Stimulated activated CD4-positive, alpha-beta T cell treated with anti-CD3 and anti-CD28 coated beads, Interleukin-1b, Interleukin-23, amount 100 ng/mL, for 24 hours (primary cell): ENCODE measurements at places on chromosomes 3 and 15.

DNA sequence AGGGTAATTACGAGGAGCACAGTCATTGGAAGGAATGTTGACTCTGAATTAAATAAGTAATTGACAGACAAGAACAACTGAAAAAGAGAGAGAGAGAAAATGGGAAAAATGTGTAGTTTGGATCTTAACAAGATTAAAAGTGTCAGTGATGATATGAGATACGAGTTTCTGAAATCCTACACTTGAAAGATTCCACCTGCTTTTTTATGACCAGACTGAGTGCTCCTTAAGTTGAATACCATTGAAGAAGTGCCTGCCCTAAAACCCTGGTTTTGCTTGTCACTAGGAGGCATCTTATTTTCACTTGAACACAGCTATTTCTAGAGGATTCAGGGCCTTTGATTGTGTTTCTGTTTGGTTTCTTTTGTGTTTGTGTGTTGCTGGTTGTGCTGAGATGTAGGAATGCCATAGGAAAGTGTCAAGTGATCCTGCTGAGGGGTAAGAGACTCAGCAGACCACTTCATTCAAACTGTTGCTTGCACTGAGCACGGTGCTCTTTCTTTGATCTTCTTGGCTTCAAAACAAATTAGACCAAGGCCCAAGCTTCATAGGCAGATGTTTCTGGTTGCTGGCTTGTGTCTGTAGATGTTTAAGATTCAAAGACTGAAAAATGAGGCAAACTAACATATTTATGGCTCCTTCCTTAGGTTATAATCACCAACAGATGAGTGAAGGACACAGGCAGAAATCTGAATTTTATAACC, 17.2 kb upstream of the ABHD10 start:
- no peak for DNase-seq

DNA sequence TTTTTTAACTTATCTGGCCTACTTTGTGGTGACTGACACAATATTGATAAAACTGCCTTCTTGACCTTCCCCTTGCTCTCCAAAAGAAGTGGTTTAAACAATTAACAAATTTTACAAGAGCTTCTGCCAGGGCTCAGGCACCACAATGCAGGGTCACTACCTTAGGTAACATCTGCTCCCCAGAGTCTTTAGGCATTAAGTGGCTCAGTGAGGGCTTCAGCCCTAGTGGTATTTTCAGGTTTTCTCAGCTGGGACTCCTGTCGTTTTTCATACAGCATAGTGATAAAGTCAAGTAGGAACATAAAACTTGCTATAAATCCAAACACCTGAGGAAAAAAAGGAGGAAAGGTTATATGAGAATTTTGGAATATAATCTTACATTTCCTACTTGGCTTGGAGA, 18.9 kb downstream of the CMTM6 start:
- no peak for DNase-seq

DNA sequence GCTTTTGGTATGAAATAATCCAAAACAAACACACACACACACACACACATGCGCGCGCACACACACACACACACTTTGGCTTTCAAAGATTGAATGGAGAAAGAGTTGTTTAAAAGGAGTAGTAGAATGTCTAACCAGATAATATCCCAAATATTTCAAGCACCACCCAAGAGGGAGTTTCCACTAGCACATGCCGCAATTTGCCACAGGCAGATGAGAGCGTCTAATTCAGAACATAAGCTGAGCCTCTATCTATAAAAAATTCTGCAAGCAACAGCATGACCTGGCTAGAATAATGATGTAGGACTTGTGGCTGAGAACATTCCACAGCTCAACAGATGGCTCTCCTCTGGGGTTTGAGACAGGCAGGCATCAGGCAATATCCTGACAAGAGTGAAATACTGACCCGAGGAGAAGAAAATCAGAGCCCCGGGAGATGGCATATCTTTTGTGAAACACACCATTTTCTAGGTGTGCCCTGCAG, 302.5 kb upstream of the GADL1 start:
- no peak for DNase-seq

GRCh38 chr3:90010341-90010740, 902.9 kb downstream of the EPHA3 start:
- no peak for DNase-seq

DNA sequence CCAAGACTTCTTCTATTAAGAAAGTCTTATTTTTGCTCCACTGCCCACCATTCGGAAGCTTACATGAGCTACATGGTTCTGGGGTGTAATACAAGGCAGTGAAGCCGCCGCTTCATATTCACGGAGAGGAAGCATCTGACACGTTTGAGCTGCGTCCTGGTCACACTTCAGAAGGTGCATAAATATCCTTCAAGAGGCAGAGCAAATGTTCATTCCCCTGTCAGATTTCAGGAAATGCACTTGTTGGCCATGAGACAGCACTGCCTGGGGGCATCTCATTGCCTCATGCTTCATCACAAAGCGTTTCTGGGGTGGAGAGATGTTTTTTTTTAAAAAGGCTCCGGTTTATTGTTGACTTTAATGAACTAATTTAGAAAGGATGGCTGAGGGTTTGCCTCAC, 119.9 kb downstream of the CADPS start:
- no peak for DNase-seq

DNA sequence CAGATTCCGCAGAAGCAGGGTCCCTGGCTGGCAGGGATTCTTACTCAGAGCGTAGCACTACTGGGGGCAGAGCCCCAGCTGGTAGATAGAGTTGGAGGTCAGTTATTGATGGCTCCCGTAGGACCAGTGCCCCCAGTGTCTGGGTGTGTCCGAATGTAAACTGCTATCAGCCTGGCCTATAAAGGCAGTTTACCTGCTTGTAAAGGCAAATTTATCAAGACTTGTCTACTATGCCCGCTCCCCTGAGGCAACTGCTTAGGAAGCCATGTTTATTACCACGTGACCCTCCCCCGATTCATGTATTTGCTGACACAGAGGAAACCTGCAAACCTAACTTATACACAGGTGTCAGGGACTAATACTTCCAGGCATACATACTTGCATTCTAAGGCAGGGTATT, 607 bp upstream of the PPP1R14D start:
- DNase-seq: no peak

GRCh38 chr3:62134061-62134496, 239.3 kb downstream of the FEZF2 start:
- DNase-seq: no peak

DNA sequence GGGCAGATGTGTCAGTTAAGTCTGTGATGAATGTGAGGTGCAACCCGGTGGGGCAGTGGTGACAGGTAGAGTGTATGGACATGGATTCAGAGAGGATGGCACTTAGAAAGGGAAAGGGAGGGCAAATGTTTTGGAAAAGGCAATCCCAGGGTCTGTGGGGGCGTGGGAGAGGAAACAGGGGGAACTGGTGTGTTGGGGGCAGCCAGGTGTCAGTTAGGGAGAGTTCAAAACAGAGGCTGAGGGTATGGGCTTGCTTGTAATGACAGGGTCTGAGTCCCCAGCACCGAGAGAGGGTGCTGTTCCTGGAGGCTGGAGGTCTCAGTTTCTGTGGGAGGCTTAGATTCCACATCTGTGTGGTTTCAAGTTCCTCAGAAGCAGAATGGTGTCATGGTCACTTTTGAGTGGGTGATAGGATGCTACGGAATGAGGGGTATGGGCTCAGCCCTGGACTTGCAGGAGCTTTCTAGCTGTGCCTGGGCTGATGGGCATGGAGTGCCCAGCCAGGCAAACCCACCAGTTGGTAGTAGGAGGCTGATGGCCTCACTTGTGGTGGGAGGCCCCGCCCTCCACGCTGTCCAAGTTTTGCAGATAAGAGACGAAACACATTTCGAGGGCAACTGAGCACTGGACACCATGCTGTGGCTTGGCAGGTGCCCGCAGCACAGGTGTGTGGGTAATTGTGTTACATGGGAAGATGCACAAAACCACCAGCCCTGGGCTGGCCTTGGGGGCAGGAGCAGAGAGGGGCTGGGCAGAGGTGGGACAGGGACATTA, 209.4 kb downstream of the RPLP1 start:
- DNase-seq: no peak

DNA sequence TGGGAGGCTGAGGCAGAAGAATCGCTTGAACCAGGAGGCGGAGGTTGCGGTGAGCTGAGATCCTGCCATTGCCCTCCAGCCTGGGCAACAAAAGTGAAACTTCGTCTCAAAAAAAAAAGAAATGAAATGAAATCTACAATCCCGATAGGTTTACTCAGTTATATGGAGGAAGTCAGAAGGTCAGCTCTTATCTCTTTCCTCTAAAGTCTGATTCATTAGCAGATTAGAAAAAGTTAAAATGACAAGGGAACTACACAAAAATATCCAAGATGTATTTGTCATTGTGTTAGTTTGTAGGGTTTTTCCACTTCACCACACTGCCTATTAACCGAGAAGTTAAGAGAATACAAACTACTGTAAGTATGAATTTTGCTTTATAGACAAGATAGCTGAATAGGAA, 420.6 kb downstream of the SHQ1 start:
- DNase-seq: no peak

GRCh38 chr15:37014137-37014536, 86.2 kb downstream of the MEIS2 start:
- no peak for DNase-seq

DNA sequence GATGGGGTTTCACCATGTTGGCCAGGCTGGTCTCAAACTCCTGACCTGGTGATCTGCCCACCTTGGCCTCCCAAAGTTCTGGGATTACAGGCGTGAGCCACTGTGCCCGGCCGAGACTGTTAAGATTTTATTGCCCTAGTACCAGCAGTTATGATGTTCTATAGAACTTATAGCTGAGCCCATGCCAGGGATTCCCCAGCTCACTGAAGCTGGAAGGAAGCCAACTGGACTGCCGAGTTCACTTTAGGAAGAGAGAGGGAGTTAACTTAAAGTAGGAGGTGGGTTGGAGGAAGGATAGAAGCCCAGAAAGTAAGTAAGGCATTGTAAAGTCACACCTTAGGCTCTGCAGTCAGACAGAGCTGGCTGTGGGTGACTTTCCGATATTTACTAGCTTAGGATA, 101.1 kb upstream of the BOC start:
- DNase-seq: no peak

GRCh38 chr3:71616571-71617021, 33.1 kb upstream of the FOXP1 start:
- DNase-seq: no peak

- no peak for DNase-seq
Observed at GRCh38 chr15:61099020-61099810, 129.9 kb downstream of the RORA start.

DNA sequence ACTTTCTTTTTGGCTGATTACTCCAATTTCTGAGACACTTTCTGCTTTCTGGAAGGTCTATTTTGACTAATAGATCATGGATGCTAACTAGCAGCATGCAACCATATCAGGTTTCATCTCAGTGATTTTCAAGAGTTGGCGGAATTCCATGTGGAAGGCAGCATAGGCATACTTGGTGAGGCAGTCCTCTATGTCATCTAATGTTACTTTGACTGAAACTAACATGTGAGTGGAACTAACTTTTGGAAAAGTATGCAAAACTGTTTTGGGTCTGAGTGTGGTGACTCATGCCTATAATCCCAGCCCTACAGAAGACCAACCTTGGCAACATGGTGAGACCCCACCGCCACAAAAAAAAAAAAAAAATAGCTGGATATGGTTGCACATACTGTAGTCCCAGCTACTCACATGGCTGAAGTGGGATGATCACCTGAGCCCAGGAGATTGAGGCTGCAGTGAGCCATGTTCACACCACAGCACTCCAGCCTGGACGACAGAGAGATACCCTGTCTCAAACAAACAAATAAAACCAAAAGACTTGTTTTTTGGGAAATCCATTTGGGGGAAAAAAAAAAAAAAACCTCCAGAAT, 1033.7 kb downstream of the ROBO1 start:
- DNase-seq: no peak

DNA sequence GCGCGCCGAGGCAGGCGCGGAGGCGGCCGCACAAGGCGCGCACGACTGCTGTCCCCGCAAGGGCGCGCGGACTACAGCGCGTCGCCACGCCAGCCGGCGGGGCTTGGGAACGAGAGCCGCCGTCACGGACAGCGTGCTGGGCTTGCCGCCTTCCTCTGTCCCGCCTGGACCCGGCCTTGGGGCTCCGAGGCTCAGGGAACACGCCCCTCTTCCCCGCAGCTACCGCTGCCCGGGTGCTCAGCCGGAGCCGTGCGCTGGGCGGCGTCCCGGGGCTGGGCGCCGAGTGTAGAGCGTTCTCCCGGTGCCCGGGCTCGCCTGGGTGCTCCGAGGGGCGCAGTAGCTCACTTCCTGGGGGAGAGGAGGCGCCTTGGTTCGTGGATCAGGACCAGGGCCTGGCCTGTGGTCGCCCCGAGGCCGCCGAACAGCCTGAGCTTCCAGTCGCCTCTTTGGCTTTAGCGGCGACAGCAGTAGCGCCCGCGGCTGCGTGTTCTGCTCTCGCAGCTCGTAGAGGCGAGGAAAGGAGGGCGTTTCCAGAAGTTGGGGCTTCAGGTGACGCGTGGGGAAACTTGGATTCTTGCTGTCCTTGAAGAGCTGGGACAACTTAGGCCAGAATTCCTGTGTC, 226.7 kb upstream of the C2CD4B start:
- DNase-seq: peak; percentile 12

DNA sequence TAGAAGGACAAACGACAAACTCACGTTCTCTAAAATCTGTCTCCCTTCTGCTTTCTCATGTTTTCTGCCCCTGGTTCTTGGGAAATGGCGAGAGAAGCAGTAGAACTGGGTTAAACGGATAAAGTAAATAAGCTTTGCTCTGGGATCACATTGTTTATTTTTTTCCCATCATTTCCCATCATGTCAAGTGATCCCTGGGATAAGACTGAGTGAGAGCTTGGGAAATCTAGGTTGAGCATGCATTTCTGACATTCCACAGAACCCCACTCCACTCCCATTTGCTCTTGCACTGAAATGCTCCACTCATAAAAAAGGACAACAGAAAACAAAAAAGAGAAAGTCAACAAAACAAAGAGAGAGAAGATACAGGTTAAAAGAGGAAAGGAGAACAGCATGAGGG, 69.1 kb downstream of the SEMA6D start:
- DNase-seq: no peak

- DNase-seq: no peak
Observed at GRCh38 chr3:121817753-121818152, 17.1 kb downstream of the IQCB1 start.

DNA sequence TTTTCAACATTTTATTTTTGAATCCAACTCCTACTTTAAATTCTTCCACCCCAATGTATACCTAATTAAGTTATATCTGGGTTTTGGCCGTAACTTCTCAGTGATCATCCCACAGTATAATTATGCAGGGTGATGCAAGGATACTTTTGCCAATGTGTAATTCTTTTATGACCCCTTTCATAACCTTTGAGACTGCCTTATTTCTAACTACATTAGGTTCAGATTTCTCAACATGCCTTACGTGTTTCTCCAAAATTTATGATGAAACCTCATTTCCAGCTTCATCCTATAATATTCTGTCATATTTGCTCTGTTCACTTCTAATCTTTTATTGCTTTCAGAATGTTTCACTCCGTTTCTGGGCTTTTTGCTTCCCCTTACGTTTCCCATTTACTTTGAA, 1229.6 kb upstream of the ALCAM start:
- DNase-seq: no peak

DNA sequence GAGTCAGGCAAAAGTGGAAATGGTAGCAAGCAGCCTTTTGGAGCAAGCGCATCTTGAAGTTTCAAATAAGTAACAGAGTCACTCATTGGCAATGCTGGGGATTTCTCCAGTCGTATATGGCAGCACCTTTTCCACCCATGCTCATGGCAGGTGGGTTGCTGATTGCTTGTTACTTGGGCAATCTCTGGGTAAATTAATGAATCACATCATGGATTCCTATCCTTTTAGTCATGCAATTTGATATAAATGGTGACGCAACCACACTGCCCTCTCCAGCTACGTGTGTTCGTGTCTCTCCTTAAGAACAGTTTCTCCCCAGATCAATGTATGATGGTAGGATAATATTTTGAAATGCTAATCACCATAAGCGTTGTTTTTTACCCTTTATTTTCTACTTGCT, 339.9 kb upstream of the KCNH8 start:
- no peak for DNase-seq

GRCh38 chr3:3305084-3305483, 125.6 kb upstream of the CRBN start:
- no peak for DNase-seq
